ENCODE measurements at places on chromosomes 3 and 15.
A peak's percentile ranks its signal among the peaks of the same experiment; 100 is the strongest.

- DNase-seq = no peak
Observed at GRCh38 chr3:179460260-179460659, 9.0 kb upstream of the GNB4 start.

GRCh38 chr3:99686469-99686868 is 48.1 kb downstream of the COL8A1 start:
- DNase-seq = no peak

DNA sequence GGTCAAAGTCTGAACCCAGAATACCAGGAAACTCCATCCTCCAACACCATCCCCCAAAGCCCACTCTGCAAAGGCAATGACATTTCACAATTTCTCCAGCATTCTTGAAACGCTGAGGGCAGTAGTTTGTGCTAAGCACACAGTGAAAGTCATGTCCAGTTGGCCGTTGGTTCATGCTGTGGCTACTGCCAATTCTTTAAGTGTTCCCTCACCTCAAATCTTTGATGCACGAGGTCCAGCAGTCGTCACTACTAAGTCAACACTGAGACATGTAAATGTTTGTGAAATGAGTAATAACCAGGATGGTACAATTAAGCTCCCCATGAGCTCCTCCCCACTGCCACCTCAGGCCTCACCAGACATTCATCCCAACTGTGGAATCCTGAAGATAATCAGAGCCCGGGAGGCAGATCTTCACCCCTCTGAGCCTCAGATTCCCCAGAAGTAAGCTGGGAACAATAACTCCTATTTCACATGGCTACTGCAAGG is 7.0 kb downstream of the SUCLG2 start:
- DNase-seq = peak; percentile 98

DNA sequence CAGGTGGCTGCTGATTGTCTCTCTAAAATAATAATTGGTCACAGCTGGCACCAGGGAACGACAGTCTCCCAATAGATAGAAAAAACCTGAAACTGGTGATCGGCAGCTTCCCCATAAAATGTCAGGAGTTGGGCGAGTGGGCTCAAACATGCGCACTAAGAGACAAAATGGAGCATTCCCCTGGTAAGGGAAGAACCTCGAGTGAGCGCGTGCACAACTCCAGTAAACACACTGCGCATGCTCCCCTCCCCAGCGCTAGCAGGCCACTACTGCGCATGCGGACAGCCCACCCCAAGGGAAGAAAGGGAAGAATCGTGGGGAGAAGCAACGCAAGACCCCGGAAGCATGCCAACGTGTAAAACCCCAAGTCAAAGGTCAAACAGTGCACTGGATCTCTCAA is 7.7 kb upstream of the STARD5 start:
- DNase-seq = no peak

DNA sequence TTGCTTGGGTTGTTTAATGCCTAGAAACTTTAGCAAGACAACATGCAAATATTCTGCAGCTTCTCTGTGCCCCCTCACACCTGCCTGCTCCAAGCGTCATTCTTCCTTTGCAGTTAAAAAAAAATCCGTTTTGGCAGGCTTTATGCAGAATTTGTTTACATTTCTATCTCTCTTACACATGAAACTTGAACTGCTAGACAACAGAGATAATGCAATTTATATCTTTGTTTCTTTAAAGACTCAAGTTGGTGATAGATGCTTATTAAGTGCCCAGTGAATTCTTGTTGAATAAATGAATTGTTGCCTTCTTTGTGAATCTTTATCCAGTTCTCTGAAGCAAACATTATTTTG is 53.2 kb downstream of the CHST2 start:
- DNase-seq = no peak

- DNase-seq = no peak
Observed at GRCh38 chr3:72137865-72138861, 353.2 kb upstream of the PROK2 start.

GRCh38 chr3:50885070-50885850 is 210.5 kb downstream of the DOCK3 start:
- DNase-seq = peak; percentile 32
